Chondrocyte (in vitro differentiated cells): ENCODE measurements at places on chromosomes 5 and 9. TPM values are rescaled to one million over a fixed set of nuclear protein-coding genes. Genes with fewer than 3 reads are reported as not detected.

The SLC6A7 gene
- total RNA-seq, result 0.15 TPM in 1 of 3 replicates, not detected in the others

DNA sequence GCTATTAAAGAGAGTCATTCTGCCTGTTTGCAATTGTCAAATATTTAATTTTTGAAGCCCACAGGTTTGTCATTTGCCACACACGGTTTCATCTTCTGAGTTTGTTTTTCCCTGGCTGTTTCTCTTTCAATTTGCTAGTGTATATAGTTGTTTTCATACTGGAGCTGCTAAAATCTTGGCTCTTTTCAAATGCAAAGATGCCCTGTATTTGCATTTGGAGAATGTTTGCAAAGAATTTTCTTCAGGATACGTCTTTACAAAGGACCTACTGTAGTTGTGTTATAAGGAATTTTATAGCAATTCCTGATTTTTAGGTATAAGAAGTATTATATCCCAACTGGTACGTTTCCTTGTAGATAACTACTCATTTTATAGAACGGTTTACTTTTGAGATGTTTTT is 48.0 kb downstream of the IZUMO3 start:
- no peak for DNase-seq

DNA sequence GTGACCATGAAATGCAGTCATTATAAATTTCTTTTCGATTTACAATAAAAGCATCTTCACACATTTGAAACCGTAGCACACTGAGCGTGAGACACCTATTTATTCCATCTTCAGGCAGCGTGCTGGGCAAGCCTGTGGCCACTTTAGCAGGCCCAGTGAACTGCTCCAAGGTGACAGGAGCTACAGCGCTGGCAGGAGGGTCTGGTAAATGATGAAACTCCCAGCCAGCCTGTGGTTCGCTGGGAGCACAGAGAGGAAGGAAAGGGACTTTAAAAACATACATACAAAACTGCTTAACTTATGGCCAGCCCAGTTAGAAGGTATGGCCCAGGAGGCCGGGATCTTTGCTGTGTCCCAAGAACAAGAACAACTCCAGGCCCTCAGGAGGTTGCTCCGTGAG is 5.1 kb downstream of the RAPGEF1 start:
- DNase-seq, result peak; percentile 22

The HRCT1 gene
- 7.2 to 16.6 TPM (median 7.8 TPM) in 3 replicates for total RNA-seq

DNA sequence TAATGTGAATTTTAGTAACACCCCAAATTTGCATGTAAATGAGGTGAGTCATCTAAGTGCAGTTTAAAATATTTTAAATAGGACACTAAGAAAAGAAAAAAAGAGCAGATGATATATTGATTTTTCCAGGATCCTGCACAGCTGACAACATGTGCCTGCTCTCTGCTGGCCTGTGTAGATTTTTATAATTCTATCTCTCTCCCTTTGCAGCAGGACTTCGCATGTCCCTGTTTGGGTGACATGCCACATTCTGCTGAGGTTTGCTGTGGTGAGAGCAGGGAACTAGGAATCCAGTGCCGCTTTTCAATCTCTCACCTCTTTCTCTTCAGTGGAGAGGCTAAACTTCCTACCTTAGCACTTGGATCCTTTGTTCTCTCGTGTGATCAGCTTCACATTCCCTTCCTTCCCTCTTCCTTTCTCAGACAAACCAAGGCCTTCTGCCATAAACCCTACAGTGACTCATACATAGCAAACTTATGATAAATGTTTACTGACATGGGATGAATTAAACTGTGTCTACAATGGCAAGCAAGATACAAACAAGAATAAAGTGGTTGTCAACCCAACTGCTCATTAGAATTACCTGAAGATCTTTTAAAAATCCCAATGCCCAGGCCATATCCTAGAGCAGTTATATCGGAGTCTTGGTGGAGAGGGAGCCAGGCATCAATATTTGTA is 198.8 kb upstream of the EFNA5 start:
- no peak for DNase-seq

DNA sequence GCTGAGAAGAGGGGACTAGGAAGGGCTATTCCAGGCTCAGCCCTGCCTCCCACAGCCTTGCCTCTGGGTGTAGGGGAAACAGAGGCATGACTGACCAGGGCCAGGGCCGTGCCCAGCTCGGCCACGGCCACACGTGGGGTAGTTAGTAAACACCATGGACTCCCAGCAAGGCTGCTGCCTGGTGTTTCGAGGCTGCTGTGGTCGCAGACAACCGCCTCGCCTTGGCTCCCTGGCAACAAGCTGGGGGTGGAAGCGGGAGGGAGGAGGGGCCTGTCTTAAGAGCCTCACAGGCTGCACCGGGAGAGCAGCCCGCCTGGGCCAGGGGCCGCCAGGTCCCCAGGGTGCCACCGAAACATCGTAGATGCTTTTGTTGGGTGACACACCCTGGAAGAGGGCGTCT is 90.2 kb upstream of the CACNA1B start:
- DNase-seq, result peak; percentile 75

The TAF11L5 gene
- total RNA-seq, result not detected in 3 replicates

GRCh38 chr5:113384782-113385285 is 50.0 kb downstream of the TSSK1B start:
- no peak for DNase-seq

The GPX8 gene
- total RNA-seq, result 196 to 212 TPM (median 198 TPM) in 3 replicates

- no peak for DNase-seq
Measured at GRCh38 chr9:92535940-92536850, at the start of gene ECM2. ECM2 (minus strand) TSS chr9:92535990; CDS start chr9:92522866, 13,124 bp downstream.

The PALM2AKAP2 gene
- total RNA-seq, result 43.7 to 52.7 TPM (median 46.3 TPM) in 3 replicates

DNA sequence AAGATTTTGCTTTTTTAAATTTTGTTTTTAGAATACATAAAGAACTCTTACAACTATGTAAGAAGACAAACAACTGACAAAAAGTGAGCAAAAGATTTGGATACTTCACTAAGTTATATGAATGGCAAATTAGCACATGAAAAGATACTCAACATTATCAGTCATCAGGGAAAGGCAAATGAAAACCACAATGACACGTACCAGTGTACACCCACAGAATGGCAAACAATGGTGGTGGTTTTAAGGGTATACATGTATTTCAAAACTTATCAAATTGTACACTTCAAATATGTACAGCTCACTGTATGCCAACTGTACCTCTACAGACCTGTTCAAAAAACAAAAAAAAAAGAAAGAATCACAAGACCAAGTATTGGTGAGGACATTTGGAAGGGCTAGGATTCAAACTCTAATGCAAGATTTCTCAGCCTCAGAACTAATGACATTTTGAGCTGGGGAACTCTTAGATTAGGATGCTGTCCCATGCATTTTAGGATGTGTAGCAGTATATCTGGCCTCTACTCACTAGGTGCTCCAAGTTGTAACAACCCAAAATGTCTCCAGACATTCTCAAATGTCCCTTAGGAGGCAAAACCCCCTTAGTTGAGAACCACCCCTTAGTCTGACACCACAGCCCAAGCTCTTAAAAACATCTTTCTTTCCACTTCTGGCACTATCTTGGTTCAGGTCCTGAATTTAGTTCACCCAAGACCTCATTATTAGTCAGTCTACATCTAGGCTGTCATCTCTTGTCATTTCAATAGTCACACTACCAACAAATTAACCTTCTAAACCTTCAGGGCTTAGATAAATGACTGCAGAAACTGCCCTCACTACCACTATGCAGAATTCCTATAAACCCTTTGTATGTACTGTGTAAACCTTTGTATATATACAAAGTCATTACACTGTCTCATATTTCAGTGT is 9.7 kb downstream of the SCAI start:
- no peak for DNase-seq

DNA sequence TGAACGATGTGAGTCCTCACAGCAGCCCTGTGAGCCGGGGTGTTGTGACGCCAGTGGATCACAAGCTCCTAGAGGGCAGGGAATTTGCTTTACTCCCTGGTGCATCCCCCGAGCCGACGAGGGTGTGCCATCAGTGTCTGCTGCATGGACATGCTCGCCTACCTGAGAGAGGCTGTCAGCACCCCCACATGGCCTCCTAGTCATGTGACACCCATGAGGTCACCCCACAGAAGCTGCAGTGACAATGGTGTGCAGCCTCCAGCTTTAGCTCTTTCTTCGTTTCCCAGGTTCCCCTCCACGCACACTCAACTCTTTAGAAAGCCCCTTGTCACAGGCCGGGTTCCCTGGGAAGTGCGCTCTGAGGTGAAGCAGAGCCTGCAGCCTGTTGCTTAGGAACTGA is 19.8 kb upstream of the GABBR2 start:
- DNase-seq, result no peak

- peak; percentile 75 for DNase-seq
Measured at GRCh38 chr5:172713113-172713808, 57.7 kb downstream of the DUSP1 start.

- DNase-seq, result no peak
Measured at GRCh38 chr5:53545744-53546143, 14.7 kb upstream of the NDUFS4 start.

GRCh38 chr9:92058723-92059444 is 56.3 kb downstream of the SPTLC1 start:
- DNase-seq, result no peak

DNA sequence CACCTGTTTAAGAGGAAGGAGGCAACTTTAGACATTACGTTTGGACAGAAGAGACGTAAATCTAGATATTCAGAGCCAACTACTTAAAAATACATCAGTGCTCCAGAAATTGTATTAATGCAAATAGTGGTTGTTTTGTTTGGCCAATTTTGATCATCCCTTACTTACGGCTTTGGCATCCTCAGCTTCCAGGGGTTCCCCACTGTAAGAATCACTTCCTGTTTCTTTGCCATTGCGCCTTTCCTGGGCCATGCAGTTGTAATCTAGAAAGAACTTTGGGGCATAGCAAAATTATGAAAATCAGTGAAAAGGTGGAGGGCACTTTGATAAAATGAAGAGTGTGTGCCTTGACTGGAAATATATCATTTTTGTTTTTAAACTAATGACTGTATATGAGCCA is 537.2 kb upstream of the TLE4 start:
- no peak for DNase-seq

GRCh38 chr9:14780251-14780650 is 57.7 kb upstream of the CER1 start:
- no peak for DNase-seq

DNA sequence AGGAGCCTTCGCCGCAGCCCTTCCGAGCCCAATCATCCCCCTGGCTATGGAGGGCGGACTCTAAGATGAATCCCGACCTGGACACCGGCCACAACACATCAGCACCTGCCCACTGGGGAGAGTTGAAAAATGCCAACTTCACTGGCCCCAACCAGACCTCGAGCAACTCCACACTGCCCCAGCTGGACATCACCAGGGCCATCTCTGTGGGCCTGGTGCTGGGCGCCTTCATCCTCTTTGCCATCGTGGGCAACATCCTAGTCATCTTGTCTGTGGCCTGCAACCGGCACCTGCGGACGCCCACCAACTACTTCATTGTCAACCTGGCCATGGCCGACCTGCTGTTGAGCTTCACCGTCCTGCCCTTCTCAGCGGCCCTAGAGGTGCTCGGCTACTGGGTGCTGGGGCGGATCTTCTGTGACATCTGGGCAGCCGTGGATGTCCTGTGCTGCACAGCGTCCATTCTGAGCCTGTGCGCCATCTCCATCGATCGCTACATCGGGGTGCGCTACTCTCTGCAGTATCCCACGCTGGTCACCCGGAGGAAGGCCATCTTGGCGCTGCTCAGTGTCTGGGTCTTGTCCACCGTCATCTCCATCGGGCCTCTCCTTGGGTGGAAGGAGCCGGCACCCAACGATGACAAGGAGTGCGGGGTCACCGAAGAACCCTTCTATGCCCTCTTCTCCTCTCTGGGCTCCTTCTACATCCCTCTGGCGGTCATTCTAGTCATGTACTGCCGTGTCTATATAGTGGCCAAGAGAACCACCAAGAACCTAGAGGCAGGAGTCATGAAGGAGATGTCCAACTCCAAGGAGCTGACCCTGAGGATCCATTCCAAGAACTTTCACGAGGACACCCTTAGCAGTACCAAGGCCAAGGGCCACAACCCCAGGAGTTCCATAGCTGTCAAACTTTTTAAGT is 819 bp downstream of the ADRA1B start:
- no peak for DNase-seq

DNA sequence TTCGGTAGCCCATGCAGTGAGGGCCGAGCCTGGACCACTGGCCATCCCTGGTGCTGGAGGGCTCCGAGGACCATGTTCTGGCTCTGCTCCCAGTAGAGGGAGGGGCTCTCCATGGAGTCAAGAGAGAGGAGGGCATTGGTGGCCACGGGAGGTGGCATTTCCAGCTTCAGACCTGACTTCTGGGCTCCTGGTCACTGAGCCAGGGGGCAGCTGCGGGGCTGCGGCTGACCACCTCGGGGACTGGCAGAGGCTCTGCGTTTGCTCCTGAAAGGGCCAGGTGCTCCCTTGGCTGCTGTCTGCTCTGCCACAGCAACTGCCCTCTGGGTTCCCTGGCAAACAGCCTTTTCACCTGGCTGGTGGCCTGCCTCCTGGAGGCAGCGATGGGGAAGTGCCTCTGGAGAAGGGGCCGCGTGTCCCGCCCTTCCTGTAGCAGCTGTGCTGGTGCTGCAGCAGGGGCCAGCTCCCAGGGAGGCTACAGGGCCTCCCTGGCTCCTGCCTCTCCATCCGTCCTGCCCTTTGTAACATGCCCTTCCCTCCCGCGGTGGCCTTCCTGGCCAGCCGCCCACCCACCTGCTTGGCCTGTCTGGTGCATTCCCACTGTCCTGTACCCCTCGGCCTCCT is 144.6 kb downstream of the CACNA1B start:
- no peak for DNase-seq

DNA sequence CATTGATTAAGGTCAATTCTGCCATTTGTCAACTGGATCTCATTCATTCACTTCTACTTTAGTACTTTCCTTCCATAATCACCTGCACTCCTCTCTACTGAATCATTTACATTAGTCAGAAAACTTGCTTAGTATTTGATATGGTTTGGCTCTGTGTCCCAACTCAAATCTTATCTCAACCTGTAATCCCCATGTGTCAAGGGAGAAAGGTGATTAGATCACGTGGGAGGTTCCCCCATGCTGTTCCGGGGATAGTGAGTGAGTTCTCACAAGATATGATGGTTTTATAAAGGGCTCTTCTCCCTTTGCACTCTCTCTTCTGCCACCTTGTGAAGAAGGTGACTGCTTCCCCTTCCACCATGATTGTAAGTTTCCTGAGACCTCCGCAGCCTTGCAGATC is 23.7 kb upstream of the UGCG start:
- DNase-seq, result no peak

DNA sequence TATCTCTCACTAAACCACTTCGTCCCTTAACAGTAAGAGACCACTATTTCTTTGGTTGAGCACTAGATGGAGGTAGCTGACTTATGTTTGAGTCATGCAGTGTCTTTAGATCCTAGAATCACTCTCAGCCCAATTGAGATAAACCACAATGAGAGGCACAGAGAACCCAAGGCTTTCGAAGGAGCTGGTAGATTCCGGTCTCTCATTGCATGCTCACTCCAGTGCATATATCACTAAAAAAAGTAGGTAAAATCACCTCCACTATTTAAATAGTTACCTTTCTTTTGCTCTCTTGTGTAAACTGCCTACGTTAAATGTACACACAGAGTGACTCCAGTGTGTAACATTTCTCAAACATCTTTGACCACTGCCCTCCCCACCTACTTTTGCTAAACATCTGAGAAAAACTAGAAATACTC is 27.6 kb downstream of the ACTL7A start:
- no peak for DNase-seq

DNA sequence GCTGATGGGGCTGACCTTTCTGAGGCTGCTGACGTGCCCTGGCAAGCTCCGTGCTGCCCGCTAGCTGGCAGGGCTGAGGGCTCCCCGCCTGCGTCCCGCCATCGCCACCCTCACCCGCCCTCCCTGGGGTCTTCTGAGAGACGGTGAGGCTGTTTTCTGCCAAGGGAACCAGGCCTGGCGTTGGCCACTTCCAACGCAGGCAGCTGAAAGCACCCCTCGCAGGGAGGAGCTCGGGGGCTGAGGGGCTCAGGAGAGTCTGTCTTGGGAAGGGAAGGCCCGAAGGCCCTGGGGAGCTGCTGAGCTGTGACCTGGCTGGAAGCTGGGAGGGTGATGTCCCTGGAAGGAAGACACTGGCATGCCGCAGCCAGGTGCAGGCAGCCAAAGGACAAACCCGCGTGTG is 9.8 kb upstream of the TMEM250 start:
- no peak for DNase-seq

The SLC24A2 gene
- not detected in 3 replicates for total RNA-seq
